ENCODE measurements at places on chromosomes 6 and 20. TPM values are rescaled to one million over a fixed set of nuclear protein-coding genes. Genes with fewer than 3 reads are reported as not detected.

Gene BMP7
- total RNA-seq, result 16.9 TPM

Gene POU5F1
- not detected for total RNA-seq

Gene FERMT1
- 2.8 TPM for total RNA-seq

Gene PPP1R3G
- total RNA-seq, result 1.3 TPM

Gene HFE
- total RNA-seq, result 0.31 TPM

Gene CAGE1
- not detected for total RNA-seq

Gene SAMD3
- 15.3 TPM for total RNA-seq

Gene CASS4
- 0.31 TPM for total RNA-seq

Gene PLCB4
- 19.1 TPM for total RNA-seq

Data from parietal lobe (tissue), 2 donors.